ENCODE measurements at places on chromosomes 7 and 10.

- DNase-seq: no peak
Measured at GRCh38 chr10:59807629-59808620, 54.7 kb upstream of the MRLN start.

DNA sequence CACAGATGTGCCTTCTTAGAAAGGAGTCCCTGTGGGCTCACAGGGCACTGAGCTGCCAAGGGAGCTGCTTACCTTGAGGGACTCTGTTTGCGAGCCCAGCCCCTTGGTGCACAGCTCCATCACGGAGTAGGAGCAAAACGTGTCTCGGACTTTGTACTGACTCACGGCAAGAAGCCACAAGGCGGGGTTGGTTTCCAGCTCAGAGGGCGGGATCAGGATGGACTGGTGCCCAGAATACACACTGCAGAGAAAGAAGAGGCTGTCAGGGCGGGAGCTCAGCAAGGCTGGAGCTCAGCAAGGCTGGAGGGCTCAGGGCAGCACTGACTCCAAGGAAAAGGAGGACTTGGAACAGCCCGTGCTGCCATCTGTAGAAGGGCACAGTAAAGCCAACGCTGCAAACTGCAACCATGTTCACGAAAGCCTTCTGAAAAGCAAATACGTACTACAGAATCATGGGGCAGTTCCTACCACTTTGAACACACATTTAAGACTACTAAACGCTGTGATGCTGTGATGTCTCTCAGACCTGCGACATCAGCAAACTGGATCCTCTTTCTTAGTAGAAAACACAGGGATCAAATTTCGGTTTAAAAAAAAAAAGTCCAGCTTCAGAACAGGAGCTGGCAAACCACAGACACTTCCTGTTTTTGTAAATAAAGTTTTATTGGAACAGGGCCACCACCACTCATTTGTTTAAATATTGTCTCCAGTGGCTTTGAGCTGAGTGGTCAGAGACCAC, 194.3 kb downstream of the ZMYND11 start:
- DNase-seq: peak; percentile 52

DNA sequence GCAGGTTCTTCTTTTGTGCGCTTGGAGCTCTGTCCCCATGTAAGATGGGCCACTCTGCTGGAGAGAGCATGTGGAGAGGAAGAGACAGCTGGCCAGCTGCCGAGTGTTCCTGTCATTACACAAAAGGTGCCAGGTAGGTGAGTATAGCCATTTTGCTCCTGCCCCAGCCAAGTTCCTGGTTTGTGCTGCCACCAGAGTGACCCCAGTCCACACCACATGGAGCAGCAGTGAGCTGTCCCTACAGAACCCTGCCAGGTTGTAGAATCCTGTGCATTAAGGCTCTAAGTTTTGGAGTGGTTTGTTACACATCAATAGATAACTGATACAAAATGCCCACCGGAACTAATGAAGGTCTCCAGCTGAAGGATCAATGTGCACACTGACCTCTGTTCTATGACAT, 84.6 kb upstream of the GHITM start:
- no peak for DNase-seq

GRCh38 chr7:45259966-45260646, 102.5 kb downstream of the RAMP3 start:
- peak; percentile 82 for DNase-seq
